ENCODE measurements at places on chromosomes 13 and 19. TPM values are rescaled to one million over a fixed set of nuclear protein-coding genes. Genes with fewer than 3 reads are reported as not detected.

DNA sequence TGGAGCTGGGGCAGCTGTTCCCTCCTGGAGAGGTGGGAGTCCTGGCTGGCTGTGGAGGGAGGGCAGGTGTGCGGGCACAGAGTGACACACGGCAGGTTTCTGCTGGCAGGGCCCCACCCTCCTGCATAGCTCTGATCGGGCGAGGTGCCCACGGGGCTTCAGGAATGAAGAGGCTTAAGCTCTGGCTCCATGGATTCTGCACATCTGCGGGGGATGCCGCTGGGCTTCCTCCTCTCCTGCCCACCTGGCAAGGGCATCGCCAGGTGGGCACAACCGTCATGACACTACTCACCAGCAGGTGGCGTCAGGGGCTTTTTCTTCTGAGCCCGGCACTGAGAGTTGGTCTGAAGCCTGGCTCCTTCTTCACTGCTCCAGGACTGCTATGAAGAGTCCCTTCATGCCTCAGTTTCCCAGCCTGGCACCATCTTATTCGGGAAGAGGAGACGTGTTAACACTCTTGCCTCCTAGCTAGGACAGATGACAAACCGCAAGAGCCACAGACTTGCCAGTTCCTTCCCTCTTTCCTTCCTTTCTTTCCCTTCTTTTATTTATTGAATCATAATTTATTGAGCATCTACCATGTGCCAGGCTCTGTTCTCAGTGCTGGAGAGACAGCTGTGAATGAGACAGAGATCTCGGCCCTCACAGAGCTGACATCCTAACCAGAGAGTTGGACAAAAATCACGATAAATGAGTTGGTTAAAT is 15.2 kb upstream of the PAK4 start:
- DNase-seq, result peak; percentile 62

LILRB5 gene
- 9.8 TPM for polyA plus RNA-seq

- peak; percentile 58 for DNase-seq
These were observed 5.8 kb downstream of the PPP1R37 start for GRCh38 chr19:45098521-45099466.

KLK13 gene
- polyA plus RNA-seq, result 0.47 TPM

CD22 gene
- 3.5 TPM for polyA plus RNA-seq

All from adrenal gland (tissue), 19 donors.